ENCODE measurements at places on chromosomes 1 and 21.

GRCh38 chr1:7942214-7942921 lies 1.7 kb upstream of the TNFRSF9 start:
- peak; percentile 31 for DNase-seq

DNA sequence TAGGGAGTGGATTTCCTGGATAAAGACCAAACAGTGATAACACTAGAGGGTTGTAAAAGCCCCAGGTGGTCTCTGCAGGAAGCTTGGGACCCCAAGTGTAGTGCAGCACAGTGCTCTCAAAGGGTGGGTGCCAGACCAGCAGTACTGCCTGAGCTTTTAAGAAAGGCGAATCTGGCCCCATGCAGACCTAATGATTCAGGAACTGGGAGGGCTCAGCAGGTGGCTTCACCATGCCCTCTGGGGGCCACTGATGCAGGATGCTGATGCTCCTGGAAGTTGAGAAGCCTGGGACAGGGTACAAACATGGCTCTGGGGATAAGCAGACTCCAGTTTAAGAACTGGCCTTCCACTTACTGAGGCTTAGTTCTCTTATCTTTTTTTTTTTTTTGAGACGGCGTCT lies 29.1 kb upstream of the NEK2 start:
- no peak for DNase-seq

DNA sequence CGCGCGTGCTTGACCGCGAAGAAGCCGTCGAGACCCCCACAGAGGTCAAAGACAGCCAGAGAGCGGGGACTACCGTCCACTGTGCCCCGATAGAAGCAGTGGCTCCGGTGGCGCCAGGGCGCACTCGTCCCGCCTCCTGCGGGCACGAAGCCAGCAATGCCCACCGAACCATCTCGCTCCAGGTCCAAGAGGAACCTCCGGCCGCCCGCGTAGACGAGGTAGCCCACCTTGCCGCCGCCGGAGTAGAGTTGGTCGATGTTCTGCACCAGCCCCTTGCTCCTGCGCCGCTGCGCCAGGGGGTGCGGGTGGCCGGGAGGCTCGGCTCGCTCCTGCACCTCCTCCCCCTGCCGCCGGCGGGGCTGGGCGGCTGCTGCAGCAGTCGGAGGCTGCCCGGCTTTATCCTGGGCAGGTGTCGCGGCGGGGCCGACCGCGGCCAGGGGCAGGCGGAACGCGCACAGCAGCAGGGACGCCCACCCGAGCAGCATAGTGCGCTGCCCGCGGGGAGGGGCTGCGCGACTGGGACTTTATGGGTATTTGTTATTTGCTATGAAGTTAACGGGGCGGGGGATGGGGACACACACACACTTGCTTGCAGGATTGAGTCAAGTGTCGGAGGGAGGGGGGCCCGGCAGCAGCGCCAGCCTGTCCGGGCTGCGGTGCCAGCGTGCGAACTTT lies 844 bp downstream of the ADAMTS5 start:
- no peak for DNase-seq

DNA sequence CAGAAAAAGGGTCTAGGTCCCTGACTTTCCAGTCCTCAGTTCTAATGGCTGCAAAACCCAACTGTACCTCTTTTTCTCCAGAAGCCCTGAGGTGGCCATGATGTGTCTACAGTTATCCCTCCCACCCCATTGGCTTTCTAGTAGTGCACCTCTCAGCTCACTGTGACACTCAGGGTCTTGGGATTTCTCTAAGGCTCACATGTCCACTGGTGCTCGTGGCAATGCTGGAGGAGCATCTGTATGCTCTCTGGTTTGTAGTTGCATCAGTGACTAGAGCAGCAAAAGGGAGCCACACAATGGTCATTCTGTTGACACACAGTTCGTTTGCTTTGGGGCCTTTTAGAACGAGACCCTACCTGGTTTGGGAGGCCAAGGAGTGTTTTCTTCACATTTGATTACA lies 81.6 kb upstream of the SYT6 start:
- DNase-seq: no peak

- DNase-seq: no peak
Observed at GRCh38 chr1:57312869-57313268, 111.0 kb downstream of the DAB1 start.

- DNase-seq: no peak
Observed at GRCh38 chr1:92662048-92662447, 122.9 kb downstream of the EVI5 start.

DNA sequence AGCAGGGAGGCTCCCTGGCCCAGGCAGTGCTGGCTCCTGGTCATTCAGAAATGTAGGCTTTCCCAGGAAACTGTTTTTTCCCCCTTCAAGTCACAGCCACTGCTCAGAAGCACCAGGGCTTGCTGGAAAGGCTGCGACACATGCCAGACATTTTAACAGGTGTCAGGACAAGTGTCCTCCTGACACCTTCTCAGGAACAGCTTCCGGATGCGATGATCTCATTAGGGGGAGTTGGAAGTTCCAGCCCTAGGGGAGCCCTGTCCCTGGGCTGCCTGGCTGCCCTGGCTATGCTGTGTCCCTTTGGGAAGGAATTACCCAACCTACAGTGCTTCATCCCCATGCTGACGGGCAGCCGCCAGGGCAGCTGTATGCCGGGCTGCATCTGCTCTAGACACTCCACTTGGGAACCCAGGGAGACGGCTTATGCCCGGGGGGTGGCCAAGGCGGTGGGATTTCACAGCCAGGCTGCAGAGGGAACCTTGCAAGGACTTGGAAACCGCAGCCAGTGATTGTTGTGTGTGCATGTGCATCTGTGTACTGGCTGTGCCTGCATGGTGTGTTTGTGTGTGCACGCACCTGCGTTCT lies 41.8 kb downstream of the AJAP1 start:
- DNase-seq: no peak

GRCh38 chr1:35707601-35708440 lies 10.9 kb downstream of the C1orf216 start:
- no peak for DNase-seq

- DNase-seq: no peak
Observed at GRCh38 chr1:150905301-150905700, 18.4 kb downstream of the CTXND2 start.

- DNase-seq: no peak
Observed at GRCh38 chr1:177944016-177944949, 25.6 kb downstream of the SEC16B start.

- peak; percentile 27 for DNase-seq
Observed at GRCh38 chr1:93874025-93874651, 4.9 kb downstream of the DNTTIP2 start.

DNA sequence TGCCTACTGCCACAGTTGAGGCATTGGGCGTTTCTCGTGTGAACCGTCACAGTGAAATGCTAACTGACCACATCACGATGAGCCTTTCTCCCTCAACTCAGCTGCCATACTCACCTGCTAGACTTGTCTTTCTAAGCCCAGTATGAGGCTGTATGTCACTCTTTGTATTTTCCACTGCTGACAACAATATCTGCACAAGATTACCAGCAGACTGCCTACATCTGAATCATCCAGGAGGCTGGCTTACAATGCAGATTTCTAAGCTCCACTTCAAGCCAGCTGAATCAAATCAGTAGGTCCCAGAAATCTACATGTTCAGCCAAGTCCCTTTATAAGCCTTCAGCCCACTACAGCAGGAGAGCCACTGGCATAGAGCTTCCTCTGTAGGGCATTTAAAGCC lies 355.0 kb upstream of the DUSP10 start:
- DNase-seq: no peak

DNA sequence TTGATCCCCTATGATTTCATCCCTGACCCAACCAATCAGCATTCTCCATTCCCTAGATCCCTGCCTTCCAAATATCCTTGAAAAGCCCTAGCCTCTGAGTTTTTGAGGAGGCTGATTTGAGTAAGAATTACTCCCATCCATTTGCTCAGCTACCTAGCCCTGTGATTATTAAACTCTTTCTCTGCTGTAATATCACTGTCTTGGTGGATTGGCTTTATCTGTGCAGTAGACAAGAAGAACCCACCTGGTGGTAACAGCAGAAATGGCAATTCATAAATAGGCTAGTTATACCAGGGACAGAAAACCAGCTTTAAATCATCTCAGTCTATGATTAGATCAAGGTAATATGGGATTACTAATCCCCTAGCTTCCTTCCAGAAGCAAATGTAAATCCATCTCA lies 13.0 kb downstream of the IL20 start:
- DNase-seq: no peak

GRCh38 chr1:203519053-203519840 lies 25.3 kb downstream of the OPTC start:
- no peak for DNase-seq

- no peak for DNase-seq
Observed at GRCh38 chr1:36803868-36804570, 230.3 kb downstream of the GRIK3 start.

DNA sequence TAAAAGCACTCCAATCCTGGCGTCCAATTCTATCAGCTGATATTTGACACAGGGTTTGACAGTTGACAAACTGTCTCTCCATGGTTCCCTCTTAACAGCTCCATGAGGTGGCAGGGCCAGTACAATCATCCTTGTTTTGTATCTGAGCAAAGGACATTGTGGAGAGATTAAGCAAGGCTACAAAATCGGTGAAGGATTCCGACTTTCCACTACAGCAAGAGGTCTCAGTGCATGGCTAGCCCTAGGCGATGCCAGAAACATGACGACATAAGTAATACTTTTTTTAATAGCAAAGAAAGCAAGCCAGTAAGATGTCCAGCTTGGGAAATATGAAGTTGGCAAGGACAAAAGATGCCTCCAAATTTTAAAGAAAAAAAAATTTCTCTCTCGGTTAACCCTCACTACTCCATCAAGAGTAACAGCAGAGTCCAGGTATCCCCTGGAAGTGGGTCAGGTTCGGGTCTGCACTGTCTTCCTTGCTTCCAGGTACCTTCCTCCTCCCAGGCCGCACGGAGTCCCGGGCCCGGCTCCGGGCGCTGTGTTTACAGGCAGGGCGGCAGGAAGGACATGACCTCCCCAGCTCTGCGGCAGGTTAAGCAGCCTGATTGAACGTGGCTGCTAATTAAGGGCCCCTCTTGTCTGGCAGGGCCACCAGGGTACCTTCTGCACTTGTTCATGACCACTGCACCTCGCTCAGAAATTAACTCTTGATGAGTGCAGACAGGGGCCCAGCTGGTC lies 106.1 kb downstream of the SIM2 start:
- no peak for DNase-seq
